Omental fat pad (tissue), 4 donors: ENCODE measurements at places on chromosomes 3 and 15. TPM values are rescaled to one million over a fixed set of nuclear protein-coding genes. Genes with fewer than 3 reads are reported as not detected.

RAD51 gene
- total RNA-seq, result 0.84 TPM

MEGF11 gene
- 0.47 TPM for total RNA-seq

OXNAD1 gene
- 16.1 TPM for total RNA-seq

ITPKA gene
- 2.0 TPM for total RNA-seq

SHF gene
- total RNA-seq, result 10.5 TPM

POLR2H gene
- 95.5 TPM for total RNA-seq

REC114 gene
- total RNA-seq, result not detected

SLC9C1 gene
- 0.72 TPM for total RNA-seq

DNA sequence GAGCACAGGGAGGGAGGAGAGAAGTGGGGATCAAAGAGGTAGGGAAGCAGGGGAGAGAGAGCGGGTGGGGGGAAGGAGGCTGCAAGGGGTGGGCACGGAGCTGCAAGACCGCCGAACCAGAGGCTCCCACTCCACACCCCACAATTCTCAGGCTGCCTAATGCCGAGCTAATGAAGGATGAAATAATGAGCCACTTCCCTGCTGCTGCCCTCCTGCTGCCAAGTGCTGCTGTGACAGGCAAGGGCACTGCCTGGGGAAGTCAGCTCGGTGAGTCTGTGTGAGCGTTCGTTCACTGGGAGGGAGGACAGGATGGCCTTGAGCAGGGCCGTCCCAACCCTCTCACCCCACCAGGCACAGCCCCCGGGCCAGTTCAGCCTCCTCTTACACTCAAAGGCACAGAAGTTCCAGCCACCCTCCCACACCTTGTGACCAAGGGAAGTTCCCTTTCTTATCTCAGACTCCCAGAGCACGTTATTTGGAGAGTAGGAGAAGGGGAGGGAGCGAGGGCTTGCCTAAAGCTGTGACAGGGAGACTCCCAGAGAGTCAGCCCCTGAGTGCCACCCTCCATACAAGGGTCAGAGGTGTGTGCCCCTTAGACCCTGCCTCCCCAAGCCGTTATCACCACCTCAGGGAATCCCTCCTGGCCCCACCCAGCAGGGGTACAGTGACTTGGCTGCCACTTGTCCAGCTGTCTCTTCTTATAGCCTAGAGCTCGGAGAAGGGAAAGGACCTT, 12.4 kb downstream of the GLYCTK start:
- DNase-seq, result no peak

GRCh38 chr3:4935347-4935746, 43.9 kb upstream of the BHLHE40 start:
- DNase-seq, result no peak

DNA sequence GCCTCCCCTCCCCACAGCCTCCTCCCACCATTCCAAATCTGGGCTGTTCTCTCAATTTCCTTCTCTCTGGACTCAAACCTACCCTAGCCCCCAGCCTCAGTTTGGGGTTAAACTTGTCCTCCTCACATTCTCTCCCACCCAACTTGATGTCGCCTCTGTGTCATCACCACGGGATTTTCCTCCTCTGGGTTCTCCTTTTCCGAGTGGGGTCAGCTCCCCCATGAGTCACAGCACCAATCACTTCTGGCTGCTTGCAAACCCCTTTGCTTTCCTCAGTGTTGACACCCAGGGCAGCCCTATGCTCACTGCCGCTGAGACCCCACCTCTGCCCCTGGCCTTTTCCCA, 451 bp downstream of the CCR5AS start:
- DNase-seq, result peak; percentile 50

- DNase-seq, result no peak
These were observed 80.5 kb upstream of the PLXND1 start for GRCh38 chr3:129686941-129687340.

DNA sequence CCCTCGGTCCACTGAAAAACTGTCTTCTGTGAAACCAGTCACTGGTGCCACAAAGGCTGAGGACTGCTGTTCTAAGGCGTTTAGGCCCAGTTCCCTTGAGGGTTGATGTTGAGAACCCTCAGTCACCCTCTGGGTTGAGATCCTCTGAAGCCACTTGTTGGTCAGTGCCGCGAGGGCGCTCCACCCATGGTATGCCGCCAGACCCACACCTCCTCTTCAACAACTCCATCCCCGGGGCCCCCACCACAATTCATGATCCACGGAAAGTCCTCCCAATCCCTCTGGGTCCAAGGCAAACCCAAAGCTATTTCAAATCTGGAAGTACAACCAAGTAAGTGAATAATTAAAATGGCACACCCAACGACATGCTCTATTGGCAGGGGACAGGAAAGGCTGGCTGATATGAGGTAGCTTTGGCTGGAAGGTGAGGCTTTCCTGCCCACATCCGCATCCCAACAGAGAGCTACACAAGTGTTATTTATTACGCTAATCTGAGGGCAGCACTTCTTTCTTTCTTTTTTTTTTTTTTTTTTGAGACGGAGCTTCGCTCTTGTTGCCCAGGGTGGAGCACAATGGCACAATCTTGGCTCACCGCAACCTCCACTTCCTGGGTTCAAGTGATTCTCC, 58.1 kb downstream of the XXYLT1 start:
- no peak for DNase-seq

- DNase-seq, result no peak
These were observed 70.7 kb upstream of the DPH6 start for GRCh38 chr15:35616498-35617271.

DNA sequence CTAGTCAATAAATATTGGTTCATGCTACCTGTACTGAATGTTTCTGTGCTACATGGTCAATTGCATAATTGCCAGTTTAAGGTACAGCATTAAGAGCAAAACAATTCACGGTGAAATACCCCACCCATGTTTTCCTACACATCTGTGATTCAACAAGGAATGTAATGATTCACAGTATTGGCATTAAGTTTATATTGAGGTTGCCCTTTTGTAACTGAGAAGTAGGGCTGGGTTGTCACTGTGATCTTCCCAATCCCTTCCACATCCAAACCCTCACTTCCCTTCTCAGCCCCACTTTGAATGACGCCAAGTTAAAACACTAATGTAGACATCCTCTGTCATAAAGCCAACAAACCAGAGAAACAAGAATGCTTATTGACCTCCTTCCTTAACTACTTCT, 112.0 kb upstream of the TJP1 start:
- DNase-seq, result no peak

DNA sequence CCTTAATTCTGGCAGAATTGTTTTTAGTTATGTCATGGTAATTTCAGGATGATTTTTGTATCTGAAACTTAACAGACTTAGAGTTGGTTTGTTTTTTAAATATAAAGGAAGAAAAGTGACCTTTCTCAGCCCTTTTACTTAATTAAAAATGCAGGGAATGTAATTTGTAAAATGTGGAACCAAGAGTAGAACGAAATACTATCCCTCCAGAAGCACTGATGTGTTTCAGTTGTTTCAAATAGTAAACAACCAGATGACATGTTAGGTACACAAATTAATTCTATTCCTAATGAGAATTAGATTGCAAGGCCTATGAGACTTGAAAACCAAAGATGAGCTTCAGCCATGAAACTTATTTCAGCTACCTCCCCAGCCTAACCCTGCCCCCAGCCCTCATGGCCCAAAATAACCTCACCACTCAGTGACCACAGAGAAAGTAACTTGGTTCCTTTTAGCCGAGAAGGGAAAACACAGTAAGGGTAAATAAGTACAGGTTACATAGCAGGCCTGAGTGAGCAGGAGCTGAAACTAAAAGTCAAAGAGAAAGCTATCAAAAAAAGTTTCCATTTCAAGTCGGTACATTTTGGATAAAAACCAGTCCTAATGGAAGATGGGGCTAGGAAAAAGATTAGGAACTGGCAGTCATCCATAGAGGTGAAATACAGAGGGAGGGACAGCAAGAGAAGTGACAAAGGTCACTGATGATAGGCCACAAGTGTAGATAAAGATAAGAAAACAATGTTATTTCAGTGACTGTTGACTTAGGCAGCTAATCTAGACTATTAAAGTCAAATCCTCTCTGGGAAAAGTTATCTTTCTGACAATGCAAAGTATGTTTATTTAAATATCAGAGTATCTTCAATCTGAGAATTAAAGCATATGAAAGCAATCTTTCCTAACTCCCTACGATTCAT, 23.2 kb downstream of the SENP8 start:
- no peak for DNase-seq

DNA sequence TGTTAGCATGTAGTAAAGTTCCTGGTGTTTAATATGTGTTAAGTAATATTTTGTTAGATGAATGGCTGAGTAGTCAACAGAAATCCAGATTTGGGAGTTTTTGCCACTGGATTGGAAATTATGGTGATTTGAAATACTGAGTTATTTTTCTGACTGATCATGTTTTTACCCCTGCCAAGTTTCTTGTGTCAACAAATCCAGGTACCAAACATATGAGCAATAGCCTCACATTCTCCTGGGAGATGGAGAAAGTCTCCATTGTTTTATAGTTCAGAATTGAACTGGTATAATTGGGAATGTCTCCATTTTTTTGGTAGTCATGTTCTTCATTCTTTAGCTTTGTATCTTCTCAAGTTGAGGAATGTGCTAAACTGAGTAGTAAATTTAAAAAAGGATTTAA, 767.2 kb upstream of the LMCD1 start:
- DNase-seq, result no peak

DNA sequence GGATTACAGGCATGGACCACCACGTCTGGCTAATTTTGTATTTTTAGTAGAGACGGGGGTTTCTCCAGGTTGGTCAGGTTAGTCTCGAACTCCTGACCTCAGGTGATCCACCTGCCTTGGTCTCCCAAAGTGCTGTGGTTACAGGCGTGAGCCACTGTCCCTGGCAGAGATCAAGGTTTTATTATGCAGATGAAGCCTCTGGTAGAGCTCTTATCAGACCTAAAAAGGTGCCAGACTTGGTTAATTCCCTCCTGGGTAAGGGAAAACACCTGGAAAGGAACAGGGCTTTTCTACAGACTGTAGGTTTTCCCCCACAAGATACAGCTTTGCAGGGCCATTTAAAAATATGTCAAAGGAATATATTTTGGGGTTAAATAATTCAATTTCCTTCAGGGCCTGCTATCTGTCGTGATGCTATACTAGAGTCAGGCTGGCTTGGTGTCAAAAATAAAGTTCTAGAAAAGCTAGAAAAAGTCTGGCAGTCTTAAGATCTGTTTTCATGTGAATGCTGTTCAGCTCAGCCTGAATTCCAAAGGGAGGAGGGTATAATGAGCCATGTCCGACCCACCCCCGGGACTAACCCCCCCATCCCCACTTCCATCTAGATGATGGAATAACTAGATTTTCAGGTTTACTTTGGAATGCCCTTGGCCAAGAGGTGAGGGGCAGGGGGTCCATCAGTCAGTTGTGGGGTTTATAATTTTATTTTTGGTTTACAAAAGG, 1.9 kb upstream of the BLOC1S6 start:
- DNase-seq, result no peak

GRCh38 chr15:98906712-98907083, 100.9 kb downstream of the PGPEP1L start:
- no peak for DNase-seq

- no peak for DNase-seq
These were observed 17.0 kb downstream of the RPL39L start for GRCh38 chr3:187122261-187122660.

- DNase-seq, result no peak
These were observed 65.2 kb downstream of the SLC9C1 start for GRCh38 chr3:112228786-112229185.

DNA sequence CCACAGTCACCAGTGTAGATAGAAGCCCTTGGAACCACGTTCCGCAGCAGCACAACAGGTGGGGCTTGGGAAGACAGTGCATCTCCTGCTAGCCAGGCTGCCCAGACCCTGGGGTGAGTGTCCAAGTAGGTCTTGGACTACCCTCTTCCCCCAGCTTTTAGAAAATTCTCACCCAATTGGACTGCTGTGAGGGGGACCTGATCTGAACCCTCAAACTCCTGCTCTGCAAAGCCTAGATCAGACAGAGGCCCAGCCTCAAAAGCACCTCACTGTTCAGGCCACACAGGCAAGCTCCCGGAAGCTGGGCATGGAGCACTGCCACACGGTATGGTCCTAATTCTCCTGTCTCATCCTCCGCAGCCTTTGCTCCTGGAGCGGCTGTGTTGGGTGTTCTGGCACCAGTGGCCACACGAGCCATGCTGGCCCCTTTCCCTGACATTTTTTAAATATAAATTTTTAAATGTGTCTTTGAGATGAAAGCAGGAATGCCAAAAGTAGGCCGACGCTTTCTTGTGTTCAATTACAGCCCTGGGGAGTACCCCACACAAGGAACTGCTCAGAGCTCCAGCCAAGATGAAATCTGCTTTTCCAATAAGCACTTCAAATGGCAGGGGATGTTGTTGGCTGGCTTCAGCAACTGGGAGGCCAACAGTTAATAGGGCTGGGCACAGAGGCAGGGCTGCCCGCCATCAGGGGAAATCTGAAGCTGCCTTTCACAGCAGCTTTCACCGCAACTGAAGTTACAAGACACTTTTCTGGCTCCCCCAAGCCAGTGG, 40.9 kb downstream of the CPN2 start:
- DNase-seq, result no peak
